Lower lobe of right lung (tissue), 2 donors: ENCODE measurements at places on chromosomes 3 and 15.

DNA sequence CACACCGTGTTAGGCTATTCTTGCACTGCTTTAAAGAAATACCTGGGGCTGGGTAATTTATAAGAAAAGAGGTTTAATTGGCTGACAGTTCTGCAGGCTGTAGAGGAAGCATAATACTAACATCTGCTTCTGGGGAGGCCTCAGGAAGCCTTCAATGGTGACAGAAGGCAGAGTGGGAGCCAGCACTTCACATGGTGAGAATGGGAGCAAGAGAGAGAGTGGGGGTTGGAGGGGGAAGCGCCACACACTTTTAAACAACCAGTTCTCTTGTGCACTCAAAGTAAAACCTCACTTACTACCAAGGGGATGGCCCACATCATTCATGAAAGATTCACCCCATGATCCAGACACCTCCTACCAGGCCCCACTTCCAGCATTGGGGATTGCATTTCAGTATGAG lies 181.1 kb downstream of the APBA2 start:
- no peak for DNase-seq

DNA sequence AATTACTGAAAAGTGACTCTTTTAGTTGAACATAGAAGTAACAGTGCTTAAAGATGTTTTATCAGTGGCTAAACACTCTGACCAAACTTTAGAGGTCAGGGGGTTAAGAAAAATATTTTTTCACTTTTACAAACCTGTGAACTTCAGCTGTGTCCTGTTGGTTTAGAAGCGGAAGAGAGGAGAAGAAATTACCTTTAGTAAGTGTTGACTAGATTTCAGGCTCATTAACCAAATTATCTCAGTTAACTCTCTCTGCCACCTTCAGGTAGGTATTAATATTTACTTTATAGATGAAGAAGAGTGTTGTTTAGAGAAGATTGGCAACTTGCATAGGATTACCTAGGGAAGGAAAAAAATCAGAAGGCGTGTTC lies 151.9 kb upstream of the CMC1 start:
- no peak for DNase-seq

- DNase-seq: no peak
Measured at GRCh38 chr3:175260145-175260794, 401.1 kb downstream of the NAALADL2 start.

DNA sequence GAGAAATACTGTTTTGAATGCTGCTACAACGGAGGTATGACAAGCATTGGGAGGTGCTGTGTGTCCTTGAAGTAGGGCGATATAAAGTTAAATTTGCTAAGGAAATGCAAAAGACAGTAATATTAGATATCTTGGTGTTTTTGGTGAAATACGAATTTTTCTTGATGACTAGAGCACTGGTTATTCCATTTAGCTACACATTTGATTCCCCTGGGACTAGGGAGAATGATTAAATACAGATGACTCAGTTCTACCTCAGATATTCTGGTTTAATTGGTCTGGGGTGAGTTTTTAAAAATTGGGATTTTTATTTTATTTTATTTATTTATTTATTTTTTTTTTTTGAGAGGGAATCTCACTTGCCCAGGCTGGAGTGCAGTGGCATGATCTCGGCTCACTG lies 18.7 kb upstream of the GADL1 start:
- DNase-seq: no peak

DNA sequence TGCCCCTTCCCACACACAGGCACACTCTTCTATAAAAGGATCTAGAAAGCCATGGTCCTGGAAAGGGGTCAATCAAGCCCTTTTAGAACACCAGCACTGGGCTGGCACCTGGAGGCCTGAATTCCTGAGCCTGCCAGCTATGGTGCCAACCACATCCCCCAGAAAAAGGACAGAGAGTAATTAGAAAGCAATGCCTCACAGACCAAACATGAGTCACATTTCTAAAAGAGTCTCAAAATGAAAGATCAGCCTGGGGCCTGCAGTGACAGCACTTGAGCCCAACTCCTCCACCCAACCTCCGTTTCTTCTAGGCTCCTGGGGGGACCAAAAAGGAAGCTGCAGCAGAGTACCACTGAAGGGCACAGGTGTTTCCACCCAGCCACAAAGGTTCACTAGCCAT lies 14.1 kb downstream of the MYLK start:
- no peak for DNase-seq

GRCh38 chr15:94610069-94610468 lies 378.7 kb downstream of the MCTP2 start:
- no peak for DNase-seq

- DNase-seq: no peak
Measured at GRCh38 chr3:59267021-59267420, 217.2 kb upstream of the CFAP20DC start.

DNA sequence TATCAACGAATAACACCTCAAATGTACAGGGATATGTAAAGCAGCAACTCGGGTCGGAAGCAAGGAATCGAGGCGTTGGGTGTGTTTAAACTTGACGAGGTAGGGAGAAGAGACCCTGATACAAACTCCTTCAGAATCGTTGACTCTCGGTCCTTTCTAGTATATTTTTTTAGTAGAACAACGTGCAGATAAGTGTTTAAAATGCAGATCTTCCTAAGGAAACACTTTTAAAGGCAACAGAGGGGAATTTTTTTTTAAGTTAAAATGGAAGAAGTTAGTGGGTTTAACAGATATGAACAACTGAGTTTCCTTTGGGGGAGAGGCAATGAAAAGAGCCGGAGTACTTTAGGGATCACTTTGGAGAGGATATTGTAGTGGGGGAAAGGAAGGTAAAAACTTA lies 1.1 kb upstream of the KPNA4 start:
- no peak for DNase-seq

DNA sequence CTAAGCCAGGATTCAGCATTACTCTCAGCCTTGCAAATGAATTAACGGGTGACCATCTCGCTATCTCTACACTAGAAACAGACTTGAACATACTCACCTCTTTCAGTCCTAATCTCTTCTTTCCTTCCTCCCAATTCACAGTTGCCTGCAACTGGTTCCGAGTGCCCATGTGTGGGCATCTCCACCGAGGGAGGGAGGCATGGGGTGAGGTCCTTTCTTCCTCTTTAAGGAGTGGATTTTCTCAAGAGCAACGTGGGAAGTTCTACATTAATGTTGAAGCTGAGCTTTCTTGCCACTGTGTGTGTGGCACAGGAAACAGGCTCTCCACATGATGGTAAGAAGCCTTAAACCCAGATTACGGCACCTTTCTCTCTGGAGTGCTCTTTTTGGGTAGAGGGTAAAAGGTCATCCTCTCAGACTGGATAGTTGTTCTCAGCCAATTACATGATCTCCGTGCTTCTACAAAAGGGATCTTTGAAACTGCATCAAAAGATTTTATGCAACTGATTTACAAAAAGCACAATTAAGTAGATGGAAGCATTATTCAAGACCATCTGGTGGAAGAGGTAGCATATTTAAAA lies 286.8 kb upstream of the NR2F2 start:
- DNase-seq: no peak

- DNase-seq: no peak
Measured at GRCh38 chr3:158419820-158420653, 151.0 kb upstream of the MLF1 start.

DNA sequence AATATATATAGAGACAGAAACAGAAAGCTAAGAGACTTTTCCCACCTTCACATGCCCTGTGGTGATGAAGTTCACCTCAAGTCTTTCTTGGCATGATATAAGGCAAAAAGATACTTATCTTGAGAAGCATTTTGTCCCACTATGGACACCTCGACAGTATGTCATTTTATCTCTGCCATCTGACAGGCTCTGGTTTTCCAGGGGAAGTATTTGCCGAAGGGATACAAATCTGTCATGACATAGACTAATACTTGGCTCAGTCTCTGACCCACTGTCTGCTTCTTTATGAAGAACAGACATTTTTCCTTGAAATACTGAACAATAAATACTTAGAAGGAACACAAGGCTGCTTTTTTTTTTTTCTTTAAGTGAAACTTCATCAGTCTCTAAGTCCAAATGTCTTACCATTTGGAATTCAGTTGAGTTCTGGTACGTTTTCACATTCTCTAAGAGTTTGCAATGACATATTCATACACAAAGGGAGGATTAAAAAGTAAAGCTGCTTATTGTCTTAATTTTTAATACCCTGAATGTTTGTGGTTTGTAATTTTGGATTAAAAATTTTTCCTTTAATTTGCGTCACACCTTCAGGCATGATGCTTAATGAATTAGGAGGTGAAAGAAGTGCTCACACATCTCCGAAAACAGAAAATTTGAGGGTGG lies 87.8 kb upstream of the LMOD3 start:
- DNase-seq: no peak

DNA sequence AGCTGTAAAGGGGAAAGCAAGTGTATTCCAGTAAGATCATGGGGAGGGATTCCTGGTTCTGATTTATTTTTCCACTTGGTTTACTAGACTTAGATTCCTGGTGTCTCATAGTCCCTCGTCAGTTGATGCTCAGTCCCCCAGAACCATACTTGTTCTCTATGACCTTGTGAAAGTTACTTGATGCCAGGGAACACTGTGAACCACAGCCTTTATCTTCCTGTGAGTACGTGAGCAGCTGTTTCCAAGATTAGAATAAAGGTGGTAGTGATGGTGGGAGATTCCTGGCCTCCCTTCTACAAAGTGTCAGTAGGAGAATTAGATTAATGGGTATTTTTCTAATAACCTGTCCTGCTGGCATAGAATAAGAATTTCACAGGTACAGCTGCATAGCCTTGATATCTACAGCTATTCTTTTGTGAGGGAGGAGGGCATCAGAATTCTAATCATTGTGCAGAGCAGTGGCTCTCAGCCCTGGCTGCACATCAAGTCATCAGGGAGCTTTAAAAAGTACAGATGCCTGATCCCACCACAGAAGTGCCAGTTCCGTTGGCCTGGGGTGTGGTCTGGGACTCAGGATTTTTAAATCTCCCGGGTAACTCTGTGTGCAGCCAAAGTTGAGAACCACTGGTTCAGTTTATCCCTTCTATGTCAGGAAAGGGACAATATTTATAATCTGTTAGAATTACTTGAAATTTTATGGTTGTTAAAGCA lies 20.0 kb downstream of the GPD1L start:
- DNase-seq: no peak

DNA sequence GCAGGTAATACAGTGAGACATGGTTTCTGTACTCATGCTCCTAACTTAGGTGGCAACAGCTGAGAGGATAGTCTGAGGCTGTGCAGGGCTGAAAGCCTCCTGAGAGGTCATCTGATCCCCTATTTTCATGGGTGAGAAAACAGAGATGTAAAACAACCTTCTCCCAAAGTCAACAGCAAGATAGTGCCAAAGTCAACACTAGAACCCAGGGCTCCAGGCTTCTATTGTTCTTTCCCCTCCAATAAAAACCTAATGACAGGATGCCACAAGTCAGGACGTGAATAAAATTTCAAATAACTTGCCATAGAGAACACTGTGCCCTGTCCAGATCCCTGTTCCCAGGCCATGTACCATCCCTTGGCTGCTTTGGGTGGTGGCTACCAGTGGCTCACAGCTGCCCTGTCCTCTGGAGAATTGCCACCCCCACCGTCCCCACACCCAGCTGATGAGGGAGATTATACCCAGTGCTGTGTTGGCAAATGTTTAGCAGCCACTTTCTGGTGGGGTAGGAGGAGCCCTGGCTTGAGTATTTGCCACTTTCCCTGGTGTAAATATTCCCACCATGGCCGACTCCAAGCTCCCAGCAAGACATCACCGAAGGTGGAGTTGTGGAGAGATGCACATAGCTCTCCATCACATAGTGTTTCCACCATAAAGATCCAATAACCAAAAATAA lies 54.8 kb downstream of the SRGAP3 start:
- no peak for DNase-seq

DNA sequence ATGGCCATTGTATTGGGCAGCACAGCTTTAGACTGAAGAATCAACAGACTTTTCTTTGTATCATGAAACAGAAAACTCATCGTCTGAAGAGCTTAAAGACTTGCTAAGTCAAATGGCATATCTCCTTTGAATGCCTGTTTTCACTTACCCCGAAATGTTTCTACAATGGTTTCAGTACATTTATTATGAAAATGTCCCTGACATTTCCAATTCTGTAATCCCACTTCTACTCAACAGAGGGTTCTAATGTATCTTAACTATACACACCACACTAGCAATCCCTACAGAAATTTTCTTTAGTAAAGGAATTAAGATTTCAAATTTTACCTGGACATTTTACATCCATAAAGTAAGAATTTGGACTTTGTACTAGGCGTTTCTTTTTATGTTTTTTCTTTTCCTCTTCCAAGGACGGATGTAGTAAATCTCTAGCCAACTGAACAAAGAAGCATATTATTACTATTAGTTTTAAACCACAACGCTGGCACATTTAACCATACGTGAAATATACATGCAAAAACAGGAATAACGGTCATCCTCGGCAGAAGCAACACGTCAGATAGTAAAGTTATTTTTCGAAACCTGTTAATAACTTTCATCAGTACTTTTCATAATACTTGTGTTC lies 1.1 kb downstream of the RPS27L start:
- no peak for DNase-seq

GRCh38 chr3:164155400-164155799 lies 922.9 kb downstream of the SI start:
- no peak for DNase-seq

DNA sequence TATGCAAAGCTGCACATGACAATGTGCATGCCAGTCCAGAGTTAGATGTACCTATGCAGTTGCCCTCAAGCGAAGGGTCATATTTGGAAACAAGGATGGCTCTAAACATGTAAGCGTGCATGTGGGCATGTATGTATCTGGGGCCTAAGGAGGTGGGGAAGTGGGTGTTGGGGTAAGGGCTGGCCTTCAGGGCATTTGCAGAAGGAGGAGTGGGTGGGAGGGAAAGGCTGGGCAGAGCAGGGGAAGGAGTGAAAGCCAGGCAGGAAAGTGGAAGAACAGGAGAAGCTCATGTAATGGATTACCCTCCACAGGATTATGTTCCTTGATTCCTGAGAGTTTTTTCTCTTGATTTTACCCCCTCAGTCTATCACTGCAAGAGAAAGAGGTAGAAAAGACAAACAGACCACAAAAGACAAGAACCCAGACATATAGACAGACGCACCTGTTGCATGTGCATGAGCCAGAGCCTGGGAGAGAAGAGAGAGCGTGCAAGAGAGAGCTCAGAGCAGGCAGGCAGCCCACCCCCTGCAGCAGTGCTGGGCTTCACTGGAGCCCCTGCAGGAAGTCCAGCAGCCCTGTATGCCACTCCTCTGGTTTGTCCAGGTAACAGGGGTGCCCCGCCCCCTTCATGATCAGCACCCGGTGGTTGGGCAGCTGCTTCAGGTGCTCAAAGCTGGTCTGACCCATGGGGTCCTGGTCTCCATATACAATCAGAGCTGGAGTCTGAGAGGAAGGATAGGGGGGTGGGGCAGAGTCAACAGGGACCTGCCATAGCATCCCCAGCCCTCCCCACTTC lies 1.8 kb upstream of the PCBP4 start:
- DNase-seq: no peak

GRCh38 chr3:133457025-133457424 lies 57.2 kb downstream of the BFSP2 start:
- no peak for DNase-seq
